ENCODE measurements at places on chromosomes 6 and 20. TPM values are rescaled to one million over a fixed set of nuclear protein-coding genes. Genes with fewer than 3 reads are reported as not detected.

Gene EHMT2
- total RNA-seq: 43.4 TPM

Gene ECT2L
- not detected for total RNA-seq

Gene FBXL4
- 15.6 TPM for total RNA-seq

Gene PLN
- not detected for total RNA-seq

Gene SLC22A7
- total RNA-seq: not detected

Gene HMGCLL1
- total RNA-seq: under 0.01 TPM

Gene SIRPB1
- total RNA-seq: 0.37 TPM

All from subcutaneous preadipocyte (primary cell).